ENCODE measurements at places on chromosomes 2 and 18. TPM values are rescaled to one million over a fixed set of nuclear protein-coding genes. Genes with fewer than 3 reads are reported as not detected.
A peak's percentile ranks its signal among the peaks of the same experiment; 100 is the strongest.

GRCh38 chr2:28624793-28625701, 126.6 kb upstream of the PPP1CB start:
- H3K36me3 ChIP-seq = no peaks in the 10 kb centered on the region
- no peaks in the 10 kb centered on the region for H3K27me3 ChIP-seq
- DNase-seq = peak; percentile 79
- no peak overlapping the region for H3K4me3 ChIP-seq
- peaks cover 51% of the 10 kb centered on the region for H3K4me1 ChIP-seq

DNA sequence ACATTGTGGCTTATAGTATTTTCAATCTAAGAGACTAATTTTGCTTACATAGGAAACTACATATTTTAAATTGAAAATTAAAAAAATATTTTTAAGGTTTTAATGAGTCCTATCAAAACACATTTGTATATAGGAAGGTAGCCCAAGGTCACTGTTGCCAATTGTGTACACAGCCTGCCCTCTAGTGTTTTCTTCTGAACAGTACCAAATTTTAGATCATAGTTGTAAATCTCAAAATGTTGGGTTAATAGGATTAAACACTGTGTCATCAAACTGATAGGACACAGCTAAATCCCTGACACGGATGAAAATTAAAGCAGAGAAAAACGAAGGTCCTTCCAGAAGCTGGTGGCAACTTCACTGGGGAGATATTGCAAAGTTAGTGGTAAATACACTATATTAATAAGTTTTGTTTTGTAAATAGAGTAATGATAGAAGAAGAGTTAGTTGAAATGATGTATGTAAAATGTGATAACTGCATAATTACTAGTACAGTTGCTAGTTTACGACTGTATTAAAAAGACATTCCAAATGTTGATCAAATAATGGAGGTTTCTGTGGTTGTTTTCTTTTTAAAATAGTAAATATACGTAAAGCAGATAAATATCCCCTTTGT, 19.7 kb downstream of the CLUL1 start:
- H3K4me1 ChIP-seq = peaks cover 16% of the 10 kb centered on the region
- no peaks in the 10 kb centered on the region for H3K36me3 ChIP-seq
- DNase-seq = no peak
- no peak overlapping the region for H3K27ac ChIP-seq
- no peak overlapping the region for H3K4me3 ChIP-seq

GRCh38 chr2:85444629-85445172, 26.2 kb downstream of the SH2D6 start:
- no peak for DNase-seq
- no peaks in the 10 kb centered on the region for H3K27me3 ChIP-seq
- H3K4me1 ChIP-seq = no peaks in the 10 kb centered on the region

- no peaks in the 10 kb centered on the region for H3K36me3 ChIP-seq
- peaks cover 5% of the 10 kb centered on the region for H3K4me1 ChIP-seq
- no peaks in the 10 kb centered on the region for H3K27me3 ChIP-seq
- H3K4me3 ChIP-seq = no peak overlapping the region
- no peak overlapping the region for H3K27ac ChIP-seq
These were observed 40.6 kb upstream of the CCBE1 start for GRCh38 chr18:59737776-59738300.

DNA sequence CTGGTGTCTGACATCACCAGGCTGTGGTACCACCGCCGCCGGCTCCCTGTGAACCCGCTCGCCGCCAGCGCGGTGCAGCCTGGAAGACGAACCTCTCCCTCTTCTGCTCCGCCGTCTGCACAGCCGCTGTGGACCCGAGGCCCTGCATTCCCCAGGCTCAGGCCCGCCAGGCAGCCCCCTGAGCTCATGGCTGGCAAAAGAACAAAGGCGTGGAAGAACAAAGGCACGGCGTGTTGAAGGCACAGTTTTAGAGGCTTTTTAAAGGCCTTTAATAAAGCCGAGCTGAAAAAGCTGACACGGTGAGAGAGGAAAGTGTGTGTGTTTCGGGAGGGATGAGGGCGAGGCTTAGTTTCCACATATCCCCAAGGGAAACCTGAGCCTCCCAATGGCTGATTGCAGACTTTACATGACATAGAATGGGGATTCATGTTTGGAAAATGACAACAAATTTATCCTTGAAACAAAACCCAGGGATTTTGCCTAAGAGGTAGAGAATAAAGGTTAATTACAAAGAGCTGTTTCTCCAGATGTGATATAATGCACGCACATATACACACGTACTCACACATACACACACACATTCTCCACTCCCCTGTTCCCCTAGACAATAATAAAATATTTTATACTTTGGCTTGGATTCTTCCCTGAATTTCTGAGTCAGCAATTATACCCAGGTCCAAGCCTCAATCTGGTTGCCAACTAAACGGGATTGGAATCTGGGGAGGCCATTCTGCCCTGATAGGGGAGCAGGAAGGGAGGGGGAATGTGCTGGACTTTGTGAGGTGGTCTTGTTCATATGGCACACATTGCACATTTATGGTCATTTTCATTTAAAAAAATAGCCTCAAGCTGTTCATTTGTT, 39.7 kb downstream of the RFX8 start:
- H3K4me3 ChIP-seq = no peak overlapping the region
- H3K27me3 ChIP-seq = no peaks in the 10 kb centered on the region
- no peaks in the 10 kb centered on the region for H3K36me3 ChIP-seq
- no peaks in the 10 kb centered on the region for H3K4me1 ChIP-seq
- no peak for DNase-seq
- no peak overlapping the region for H3K27ac ChIP-seq

GRCh38 chr2:62688771-62689170, 16.7 kb upstream of the EHBP1 start:
- no peak overlapping the region for H3K4me3 ChIP-seq
- H3K4me1 ChIP-seq = no peaks in the 10 kb centered on the region
- H3K36me3 ChIP-seq = no peaks in the 10 kb centered on the region
- DNase-seq = no peak
- H3K27ac ChIP-seq = no peak overlapping the region

DNA sequence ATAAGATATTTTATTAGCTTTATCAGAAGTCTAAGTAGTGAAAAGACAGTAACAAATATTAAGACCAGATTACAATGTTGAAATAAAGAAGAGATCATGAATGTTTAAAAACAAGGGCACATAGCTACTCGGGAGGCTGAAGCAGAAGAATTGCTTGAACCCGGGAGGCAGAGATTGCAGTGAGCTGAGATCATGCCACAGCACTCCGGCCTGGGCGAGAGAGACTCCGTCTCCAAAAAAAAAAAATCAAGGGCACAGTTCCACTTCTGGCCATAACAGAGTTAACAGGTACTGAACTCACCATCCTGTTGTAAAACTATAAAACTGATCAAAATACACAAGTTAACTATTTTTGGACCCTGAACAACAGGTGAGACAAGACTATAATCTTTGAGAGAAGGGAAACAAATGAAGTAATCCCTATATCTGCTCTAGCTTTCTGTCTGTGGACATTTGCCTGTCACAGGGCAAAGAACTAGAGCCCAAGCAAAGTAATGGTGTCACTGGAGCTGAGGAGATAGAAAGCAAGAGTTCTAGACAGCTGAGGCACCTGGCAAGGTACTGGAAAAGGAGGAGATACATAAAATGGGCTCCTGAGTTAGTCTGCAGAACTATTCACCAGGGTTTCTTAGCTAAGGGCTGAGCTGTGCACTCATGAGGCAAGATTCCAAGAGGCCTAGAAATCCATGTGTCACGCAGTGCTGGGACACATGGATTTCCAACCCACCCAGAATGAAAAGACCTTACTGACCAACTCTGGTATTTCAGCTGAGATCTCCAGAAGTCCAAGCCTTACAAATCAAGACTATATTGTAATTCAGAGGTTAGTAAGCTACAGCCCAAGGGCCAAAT, 15.2 kb downstream of the MMADHC start:
- H3K4me3 ChIP-seq = no peak overlapping the region
- no peak overlapping the region for H3K27ac ChIP-seq
- no peak for DNase-seq
- H3K36me3 ChIP-seq = peaks cover 94% of the 10 kb centered on the region
- no peaks in the 10 kb centered on the region for H3K27me3 ChIP-seq

- DNase-seq = no peak
- H3K4me1 ChIP-seq = no peaks in the 10 kb centered on the region
- H3K4me3 ChIP-seq = no peak overlapping the region
These were observed 32.6 kb upstream of the E2F6 start for GRCh38 chr2:11498543-11499034.

GRCh38 chr18:75341267-75341666, 86.2 kb downstream of the SMIM21 start:
- H3K27me3 ChIP-seq = no peaks in the 10 kb centered on the region
- H3K4me3 ChIP-seq = no peak overlapping the region
- H3K4me1 ChIP-seq = no peaks in the 10 kb centered on the region

- no peaks in the 10 kb centered on the region for H3K4me1 ChIP-seq
- DNase-seq = no peak
- no peak overlapping the region for H3K27ac ChIP-seq
These were observed 368.2 kb downstream of the CDH2 start for GRCh38 chr18:27808683-27809082.

DNA sequence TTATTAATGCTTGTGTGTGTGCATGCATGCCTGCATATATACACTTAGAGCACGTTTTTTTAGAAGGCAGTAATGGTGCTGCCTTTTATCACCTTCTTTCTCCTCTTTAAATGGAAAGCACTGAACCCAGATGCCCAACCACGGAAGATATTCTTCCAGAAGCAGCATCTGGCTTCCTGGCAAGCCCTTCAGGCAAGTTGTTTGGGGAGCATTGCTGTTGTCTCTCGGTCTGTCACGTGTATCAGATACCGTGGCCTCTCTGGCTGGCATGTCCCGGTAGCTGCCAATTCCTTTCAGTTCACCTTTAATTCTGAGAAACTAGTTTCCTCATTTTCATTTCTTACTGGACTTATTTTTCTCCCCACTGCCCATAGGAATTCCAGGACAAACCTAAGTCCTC, 587.8 kb downstream of the ARHGAP15 start:
- H3K4me3 ChIP-seq = no peak overlapping the region
- H3K27ac ChIP-seq = no peak overlapping the region
- DNase-seq = no peak
- H3K27me3 ChIP-seq = no peaks in the 10 kb centered on the region

- DNase-seq = no peak
- H3K4me3 ChIP-seq = no peak overlapping the region
- H3K27ac ChIP-seq = no peak overlapping the region
- H3K36me3 ChIP-seq = no peaks in the 10 kb centered on the region
- H3K27me3 ChIP-seq = no peaks in the 10 kb centered on the region
These were observed 23.7 kb upstream of the MMADHC start for GRCh38 chr2:149611100-149611820.

- no peak overlapping the region for H3K27ac ChIP-seq
- no peaks in the 10 kb centered on the region for H3K36me3 ChIP-seq
- H3K27me3 ChIP-seq = no peaks in the 10 kb centered on the region
- no peak for DNase-seq
- H3K4me1 ChIP-seq = peaks cover 8% of the 10 kb centered on the region
These were observed 70.8 kb downstream of the TPGS2 start for GRCh38 chr18:36757991-36758390.

GRCh38 chr18:42548493-42548892, 567.0 kb downstream of the RIT2 start:
- H3K4me3 ChIP-seq = no peak overlapping the region
- no peaks in the 10 kb centered on the region for H3K4me1 ChIP-seq
- H3K36me3 ChIP-seq = no peaks in the 10 kb centered on the region
- H3K27me3 ChIP-seq = no peaks in the 10 kb centered on the region

GRCh38 chr2:17313261-17313660, 205.0 kb downstream of the RAD51AP2 start:
- no peaks in the 10 kb centered on the region for H3K27me3 ChIP-seq
- H3K36me3 ChIP-seq = no peaks in the 10 kb centered on the region
- H3K4me1 ChIP-seq = no peaks in the 10 kb centered on the region
- no peak for DNase-seq
- no peak overlapping the region for H3K27ac ChIP-seq

DNA sequence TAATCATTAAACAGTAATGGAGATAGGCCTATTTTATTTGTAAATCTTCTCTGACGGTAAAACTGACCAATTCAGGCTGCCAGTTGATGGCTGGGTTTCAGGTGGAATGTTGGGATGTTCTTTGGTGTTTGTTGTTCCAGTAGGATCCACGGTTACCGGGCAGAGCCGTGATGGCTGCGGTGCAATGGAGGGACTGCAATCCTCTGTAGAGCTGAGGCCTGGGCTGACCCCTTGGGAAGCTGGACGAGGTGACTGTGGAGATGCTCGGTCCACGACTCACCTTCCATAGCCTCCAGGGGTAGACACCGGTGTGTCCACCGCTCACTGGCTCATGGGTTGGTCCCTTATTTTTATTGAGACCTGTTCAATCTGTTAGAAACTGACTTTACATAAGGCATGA, 42.5 kb downstream of the ZNF519 start:
- no peaks in the 10 kb centered on the region for H3K4me1 ChIP-seq
- DNase-seq = no peak
- H3K36me3 ChIP-seq = no peaks in the 10 kb centered on the region
- H3K27me3 ChIP-seq = no peaks in the 10 kb centered on the region

The EVX2 gene
- total RNA-seq = not detected

The REG3A gene
- total RNA-seq = not detected

The WIPF1 gene
- 84.4 TPM for total RNA-seq

The DCAF17 gene
- total RNA-seq = 15.6 TPM

The COL6A3 gene
- total RNA-seq = 114 TPM

The SP140 gene
- total RNA-seq = 15.0 TPM

The DLX1 gene
- not detected for total RNA-seq

The ITGA4 gene
- total RNA-seq = 24.0 TPM

The TIGD1 gene
- 3.7 TPM for total RNA-seq

The TMEM182 gene
- 3.7 TPM for total RNA-seq

The PER2 gene
- 24.9 TPM for total RNA-seq
